ENCODE measurements at places on chromosomes 16 and 17. TPM values are rescaled to one million over a fixed set of nuclear protein-coding genes. Genes with fewer than 3 reads are reported as not detected.

The TEX19 gene
- total RNA-seq, result not detected

The DPEP3 gene
- total RNA-seq, result not detected

The KRTAP4-9 gene
- not detected for total RNA-seq

The DOC2A gene
- total RNA-seq, result 1.2 TPM

The SMIM5 gene
- 0.29 TPM for total RNA-seq

The TMEM220 gene
- 1.2 TPM for total RNA-seq

The NPIPB9 gene
- total RNA-seq, result 3.2 TPM

The GRIN2C gene
- total RNA-seq, result 1.3 TPM

The OTOP2 gene
- not detected for total RNA-seq

The EVI2A gene
- total RNA-seq, result 15.3 TPM

The ATP2A1 gene
- total RNA-seq, result 0.44 TPM

The PAM16 gene
- 16.0 TPM for total RNA-seq

The CCDC102A gene
- 15.1 TPM for total RNA-seq

The PTX4 gene
- 0.29 TPM for total RNA-seq

The CEMP1 gene
- total RNA-seq, result not detected

The KRTAP4-4 gene
- not detected for total RNA-seq

The COG7 gene
- 26.9 TPM for total RNA-seq

The SAMD14 gene
- total RNA-seq, result 2.2 TPM

The CDH13 gene
- 11.6 TPM for total RNA-seq

The CES1 gene
- 20.3 TPM for total RNA-seq

The XAF1 gene
- 32.1 TPM for total RNA-seq

The ZNF423 gene
- 0.99 TPM for total RNA-seq

The ZDHHC7 gene
- 108 TPM for total RNA-seq

The HS3ST6 gene
- total RNA-seq, result not detected

The RPRML gene
- not detected for total RNA-seq

The TAF15 gene
- total RNA-seq, result 62.8 TPM

The LAT gene
- 0.99 TPM for total RNA-seq

The TP53TG3F gene
- total RNA-seq, result not detected

The TMEM114 gene
- total RNA-seq, result not detected

The TEKT5 gene
- not detected for total RNA-seq

The PRSS21 gene
- 2.0 TPM for total RNA-seq

The HLF gene
- total RNA-seq, result under 0.01 TPM

The RGS11 gene
- total RNA-seq, result 10.6 TPM

The BCO1 gene
- not detected for total RNA-seq

The TPSG1 gene
- not detected for total RNA-seq

The C17orf107 gene
- total RNA-seq, result 1.9 TPM

The MYO15A gene
- 3.6 TPM for total RNA-seq

The FBXL20 gene
- 13.5 TPM for total RNA-seq

The GLIS2 gene
- total RNA-seq, result 4.4 TPM

The HSPB9 gene
- total RNA-seq, result not detected

The TBC1D26 gene
- total RNA-seq, result not detected

Measured in smooth muscle cell of trachea (primary cell).